ENCODE measurements at places on chromosomes 2 and 18.

GRCh38 chr2:61993422-61994024, 88.0 kb downstream of the COMMD1 start:
- no peak for DNase-seq

GRCh38 chr2:61193670-61194561, 31.9 kb downstream of the C2orf74 start:
- no peak for DNase-seq

DNA sequence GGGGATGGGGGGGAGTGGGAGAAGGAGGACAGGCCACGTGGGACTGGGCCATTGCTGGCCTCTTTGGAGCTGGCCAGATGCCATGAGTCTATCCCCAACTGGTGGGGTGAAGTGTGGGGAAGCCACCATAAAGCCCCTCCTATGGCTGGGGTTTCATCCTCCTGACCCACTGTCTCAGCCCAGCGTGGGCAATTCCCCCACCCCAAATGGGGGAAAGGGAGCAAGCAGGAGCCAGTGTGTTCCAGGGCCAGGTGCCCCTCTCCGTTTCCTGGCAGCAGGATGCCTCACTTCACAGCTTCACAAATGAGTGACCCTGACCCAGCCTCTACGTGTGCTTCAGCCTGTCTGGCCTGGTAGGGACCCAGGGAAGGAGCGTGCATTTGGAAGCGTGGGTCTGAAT, 474.7 kb upstream of the HS6ST1 start:
- no peak for DNase-seq

- DNase-seq, result no peak
Measured at GRCh38 chr18:34153711-34154110, 71.0 kb downstream of the NOL4 start.

DNA sequence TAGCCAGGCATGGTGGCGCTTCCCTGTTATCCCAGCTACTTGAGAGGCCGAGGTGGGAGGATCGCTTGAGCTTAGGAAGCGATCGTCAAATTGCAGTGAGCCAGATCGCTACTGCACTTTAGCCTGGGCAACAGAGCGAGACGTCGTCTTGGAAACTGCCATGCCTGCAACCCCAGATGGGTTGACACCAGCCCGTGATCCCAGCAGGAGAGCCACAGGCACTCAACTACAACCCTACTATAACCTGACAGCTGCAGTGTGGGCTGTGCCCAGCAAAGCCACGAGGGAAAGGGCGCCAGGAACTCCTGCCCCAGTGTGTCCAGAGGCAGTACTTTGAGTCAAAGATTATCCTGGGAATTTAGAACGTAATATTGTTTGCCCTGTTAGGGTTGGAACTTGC, 85.6 kb downstream of the SS18 start:
- DNase-seq, result no peak

- no peak for DNase-seq
Measured at GRCh38 chr2:217060951-217061547, 201.2 kb upstream of the TNP1 start.

GRCh38 chr18:8615397-8616027, 6.3 kb downstream of the RAB12 start:
- no peak for DNase-seq

DNA sequence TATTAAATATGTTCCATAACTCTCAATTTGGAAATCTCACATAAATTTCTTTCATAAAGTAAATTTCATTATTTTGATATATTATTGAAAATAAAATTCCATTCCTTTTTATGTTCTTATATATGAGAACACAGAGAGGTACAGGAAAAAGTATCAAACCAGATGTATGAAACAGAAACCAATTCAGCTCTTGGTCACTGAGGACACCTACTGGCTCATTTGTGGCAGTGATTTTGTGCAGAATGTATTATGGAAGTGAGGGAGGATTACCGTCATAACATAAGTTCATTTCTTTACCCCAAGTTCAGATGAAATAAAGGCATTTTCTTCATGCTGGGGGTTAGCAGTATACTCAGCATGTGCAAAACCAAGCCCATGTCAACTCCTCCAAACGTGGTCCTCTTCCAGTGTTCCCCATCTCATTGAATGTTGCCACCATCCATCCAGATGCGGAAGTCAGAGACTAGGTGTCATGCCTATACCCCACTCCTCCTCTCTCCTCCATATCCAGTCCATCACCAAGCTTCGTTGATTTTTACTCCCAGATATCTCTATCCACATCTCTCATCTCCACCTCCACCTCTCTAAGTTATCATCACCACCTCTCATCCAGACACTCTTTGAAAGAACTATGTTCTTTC, 41.7 kb upstream of the MALL start:
- no peak for DNase-seq

- DNase-seq, result no peak
Measured at GRCh38 chr2:222722327-222722946, 51.0 kb downstream of the MOGAT1 start.

- DNase-seq, result no peak
Measured at GRCh38 chr2:98009887-98010760, 14.4 kb upstream of the TMEM131 start.

- no peak for DNase-seq
Measured at GRCh38 chr18:48866028-48866733, 84.6 kb downstream of the SMAD7 start.

GRCh38 chr2:236352761-236353593, 88.8 kb upstream of the ASB18 start:
- no peak for DNase-seq

GRCh38 chr2:232898592-232899543, 28.8 kb downstream of the SNORC start:
- DNase-seq, result no peak

DNA sequence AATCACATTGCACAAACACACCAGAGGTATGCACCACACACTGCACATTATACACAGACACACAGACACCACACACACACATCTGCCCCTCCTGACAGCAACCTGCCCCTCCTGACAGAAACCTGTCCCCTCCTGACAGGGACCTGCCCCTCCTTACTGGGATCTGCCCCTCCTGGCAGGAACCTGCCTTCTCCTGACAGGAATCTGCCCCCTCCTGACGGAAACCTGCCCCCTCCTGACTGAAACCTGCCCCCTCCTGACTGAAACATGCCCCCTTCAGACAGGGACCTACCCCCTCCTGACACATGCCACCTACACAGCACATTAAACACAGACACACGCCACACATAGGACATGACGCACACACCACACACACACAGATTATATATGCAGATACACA, 88.9 kb downstream of the PXDN start:
- no peak for DNase-seq

DNA sequence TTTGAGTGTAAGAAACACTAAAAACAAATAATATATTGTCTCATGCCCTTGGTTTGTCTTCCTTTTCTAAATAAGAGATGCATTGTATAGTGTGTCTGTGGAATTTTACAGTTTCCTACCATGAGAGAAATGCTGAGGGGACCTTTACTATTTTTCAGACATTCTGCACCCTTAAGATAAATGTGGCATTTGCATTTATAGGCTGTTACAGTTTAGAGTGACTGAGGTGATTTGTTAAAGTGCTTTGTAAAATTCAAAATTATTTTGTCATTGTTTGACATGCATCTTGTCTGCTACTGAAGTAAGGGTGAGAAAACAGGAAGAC, 78.9 kb upstream of the ZSWIM2 start:
- DNase-seq, result no peak

GRCh38 chr2:2570871-2571270, 239.8 kb upstream of the MYT1L start:
- no peak for DNase-seq

DNA sequence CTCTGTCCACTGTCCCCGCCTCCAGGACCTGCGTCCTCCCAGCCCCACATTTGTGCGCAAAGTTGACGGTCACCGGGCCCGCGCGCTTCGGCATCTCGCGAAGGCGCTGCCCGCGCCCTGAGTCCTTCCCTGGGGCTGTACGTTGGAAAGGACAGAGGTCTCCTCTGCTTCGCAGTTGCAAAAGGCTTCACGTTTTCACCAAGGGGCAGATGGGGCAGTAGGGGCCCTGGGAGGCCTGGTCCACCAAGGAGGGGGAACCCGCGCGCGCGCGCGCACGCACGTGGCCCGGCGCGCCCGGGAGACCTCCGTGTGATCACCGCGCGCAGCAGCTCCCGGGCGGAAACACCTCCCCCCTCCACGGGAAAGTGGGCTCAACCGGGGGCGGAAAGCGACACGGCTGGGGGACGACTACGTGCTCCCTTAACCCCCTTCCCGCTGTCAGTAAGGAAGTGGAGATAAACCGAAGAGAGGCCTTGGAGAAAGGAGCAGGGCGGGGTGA, 21.9 kb downstream of the TEX44 start:
- DNase-seq, result no peak

GRCh38 chr2:238169048-238169707, 10.4 kb downstream of the ERFE start:
- no peak for DNase-seq

GRCh38 chr2:232658217-232658785, 24.9 kb downstream of the EFHD1 start:
- no peak for DNase-seq

DNA sequence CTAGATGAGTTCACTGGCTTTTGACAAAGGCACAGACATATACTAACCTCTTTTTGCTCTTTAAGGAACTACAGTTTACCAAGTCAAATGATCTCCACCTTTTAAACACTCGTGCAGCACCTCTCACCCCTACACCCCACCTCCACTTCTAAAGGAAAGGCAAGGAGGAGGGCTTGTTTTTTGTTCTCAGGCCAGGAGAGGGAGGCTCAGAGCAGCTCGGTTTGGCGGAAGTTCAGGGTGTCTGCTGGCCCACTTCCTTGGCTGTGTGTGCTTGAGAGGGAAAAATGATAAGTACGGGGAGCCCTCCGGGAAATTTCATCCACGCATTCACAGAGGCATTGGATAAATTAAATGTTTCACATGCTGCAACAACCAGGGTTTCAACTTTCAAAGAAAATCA, 667.9 kb downstream of the BCL11A start:
- no peak for DNase-seq

DNA sequence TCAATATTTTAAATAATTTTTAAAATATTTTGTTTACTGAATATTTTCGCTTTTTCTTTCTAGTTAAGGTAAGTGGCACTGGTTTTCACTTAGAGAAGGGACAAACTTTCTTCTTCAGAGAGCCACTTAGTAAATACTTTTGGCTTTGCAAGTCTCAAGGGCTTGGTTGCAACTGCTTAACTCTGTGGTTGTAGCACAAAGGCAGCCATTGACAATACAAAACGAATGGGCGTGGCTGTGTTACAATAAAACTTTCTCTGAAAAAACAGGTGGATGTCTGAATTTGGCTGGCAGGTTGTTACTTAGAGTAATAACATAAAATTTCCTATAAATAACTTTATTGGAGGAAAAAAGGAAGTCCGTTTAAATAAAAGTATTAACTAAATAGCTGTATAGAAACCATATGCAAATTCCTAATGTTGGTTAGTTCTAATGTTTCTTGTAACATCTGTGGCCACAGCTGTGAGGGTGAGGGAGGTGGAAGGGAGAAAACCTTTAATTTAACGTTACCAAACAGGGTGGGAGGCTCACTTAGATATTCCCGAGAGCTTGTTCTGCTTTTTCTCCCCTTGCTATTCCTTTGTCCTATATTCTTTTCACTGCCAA, 62.4 kb upstream of the TNP1 start:
- no peak for DNase-seq

DNA sequence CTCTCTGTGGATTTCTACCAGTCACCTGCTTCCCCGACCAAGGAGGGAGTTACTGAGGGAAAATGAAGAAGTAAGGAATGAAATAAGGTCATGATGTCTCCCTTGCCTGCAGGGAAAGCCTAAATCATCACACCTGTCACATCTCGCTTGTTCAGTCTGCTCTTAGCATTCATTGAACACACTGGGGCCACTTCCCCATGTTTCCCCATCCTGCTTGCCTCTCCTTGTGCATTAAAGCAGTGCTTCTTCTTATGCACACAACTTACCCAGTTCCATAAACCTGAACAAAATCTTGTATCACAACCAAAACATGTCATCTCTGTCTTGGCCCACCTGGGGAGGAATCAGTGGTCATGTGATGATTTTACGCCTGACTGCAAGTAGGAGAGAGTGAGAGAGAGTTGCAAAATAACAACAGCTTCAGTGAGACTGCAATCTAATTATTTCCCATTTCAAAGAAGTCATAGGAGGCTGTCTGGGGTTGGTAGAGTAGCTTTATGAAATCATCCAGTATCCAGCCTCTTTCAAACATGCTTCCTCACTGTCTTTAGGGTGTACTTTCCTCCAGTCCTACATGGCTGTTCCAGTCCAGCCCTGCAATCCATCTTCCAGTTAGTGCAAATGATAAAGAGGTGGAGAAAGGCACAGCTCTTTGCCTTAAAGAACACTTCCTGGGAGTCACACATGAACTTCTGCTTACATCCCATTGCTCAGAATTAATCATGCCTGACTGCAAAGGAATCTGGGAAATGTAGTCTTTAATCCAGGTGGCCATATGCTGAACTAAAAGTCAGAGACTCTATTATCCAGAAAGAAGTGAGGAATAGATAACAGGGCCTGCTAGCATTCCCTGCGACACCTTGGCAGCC, 220.1 kb downstream of the HAUS1 start:
- no peak for DNase-seq

DNA sequence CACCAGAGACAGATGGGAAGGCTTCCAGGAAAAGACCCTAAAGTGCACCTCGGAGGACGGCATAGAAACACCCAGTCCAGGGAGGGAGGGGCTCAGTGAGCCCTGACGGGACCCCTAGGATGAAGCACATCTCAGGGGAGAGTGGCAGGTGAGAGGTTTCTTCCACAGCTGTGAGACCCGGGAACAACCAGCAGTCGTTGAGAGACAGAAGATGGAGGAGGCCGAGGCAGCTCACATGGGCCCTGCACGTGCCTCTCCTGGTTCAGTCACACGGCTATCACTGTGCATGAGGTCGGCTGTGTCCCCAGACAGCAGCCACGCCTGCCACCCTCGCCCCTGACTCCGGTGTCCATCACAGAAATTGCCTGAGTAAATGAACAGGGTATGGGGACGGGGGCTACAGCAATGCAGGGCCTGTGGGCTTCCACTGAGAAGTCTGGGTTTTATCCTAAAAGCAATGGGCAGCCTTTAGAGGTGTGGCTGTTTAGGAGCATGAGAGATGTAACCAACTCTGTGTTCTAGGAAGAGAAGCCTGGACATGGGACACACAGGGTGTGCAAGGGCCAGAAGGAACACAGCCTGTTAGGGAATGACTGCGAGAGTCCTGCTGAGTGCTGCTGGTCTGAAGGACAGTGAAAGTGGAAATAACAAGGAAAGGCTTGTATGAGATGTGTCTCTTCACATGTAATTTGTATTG, 102.0 kb downstream of the TMEM18 start:
- no peak for DNase-seq

- no peak for DNase-seq
Measured at GRCh38 chr18:14975431-14975830, 227.5 kb downstream of the ANKRD30B start.
